Hippocampal formation (tissue), 2 donors: ENCODE measurements at places on chromosomes 16 and 17.

- no peak for DNase-seq
These were observed 16.7 kb downstream of the CA5A start for GRCh38 chr16:87919681-87919994.

GRCh38 chr17:50130559-50131305 lies 772 bp upstream of the SAMD14 start:
- DNase-seq, result no peak

DNA sequence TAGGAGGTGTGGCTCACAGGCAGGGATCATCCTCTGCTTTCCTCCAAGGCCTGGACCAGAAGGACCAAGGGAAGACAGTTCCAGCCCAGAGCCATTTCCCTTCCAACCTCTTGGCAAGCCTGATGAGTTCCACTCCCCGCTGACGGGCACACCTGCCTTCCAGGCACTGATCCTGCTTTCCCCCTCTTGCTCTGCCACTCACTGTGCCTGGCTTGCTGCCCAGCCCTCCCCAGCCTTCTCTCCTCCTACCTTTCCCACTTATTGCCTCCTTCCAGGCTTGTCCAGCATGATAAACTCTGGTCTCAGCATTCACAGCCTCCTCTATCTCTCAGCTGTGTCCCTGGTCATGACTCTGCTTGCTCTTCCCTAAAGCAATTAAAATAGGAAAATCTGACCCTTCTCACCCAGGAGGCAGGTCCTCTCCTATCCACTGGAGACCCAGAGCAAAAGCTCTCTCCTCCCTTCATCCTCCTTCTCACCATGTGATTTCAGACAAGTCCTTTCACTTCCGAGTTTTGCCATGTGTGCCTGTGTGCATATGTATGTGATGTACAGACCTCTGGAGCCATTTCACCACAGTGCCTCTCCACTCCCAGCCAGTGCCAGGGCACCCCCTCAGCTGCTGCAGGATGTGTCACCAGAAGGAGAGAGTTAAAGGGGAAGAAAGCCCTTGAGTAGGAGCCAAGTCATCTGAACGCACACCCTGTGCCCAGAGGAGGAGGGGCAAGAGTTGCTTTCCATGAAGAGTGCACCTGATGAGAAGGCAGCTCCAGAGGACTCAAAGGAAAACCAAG lies 13.4 kb upstream of the TMEM170A start:
- DNase-seq, result no peak

- no peak for DNase-seq
These were observed 61.7 kb upstream of the LGALS9 start for GRCh38 chr17:27569257-27569722.

GRCh38 chr16:84062734-84063640 lies 20.4 kb upstream of the SLC38A8 start:
- DNase-seq, result no peak

DNA sequence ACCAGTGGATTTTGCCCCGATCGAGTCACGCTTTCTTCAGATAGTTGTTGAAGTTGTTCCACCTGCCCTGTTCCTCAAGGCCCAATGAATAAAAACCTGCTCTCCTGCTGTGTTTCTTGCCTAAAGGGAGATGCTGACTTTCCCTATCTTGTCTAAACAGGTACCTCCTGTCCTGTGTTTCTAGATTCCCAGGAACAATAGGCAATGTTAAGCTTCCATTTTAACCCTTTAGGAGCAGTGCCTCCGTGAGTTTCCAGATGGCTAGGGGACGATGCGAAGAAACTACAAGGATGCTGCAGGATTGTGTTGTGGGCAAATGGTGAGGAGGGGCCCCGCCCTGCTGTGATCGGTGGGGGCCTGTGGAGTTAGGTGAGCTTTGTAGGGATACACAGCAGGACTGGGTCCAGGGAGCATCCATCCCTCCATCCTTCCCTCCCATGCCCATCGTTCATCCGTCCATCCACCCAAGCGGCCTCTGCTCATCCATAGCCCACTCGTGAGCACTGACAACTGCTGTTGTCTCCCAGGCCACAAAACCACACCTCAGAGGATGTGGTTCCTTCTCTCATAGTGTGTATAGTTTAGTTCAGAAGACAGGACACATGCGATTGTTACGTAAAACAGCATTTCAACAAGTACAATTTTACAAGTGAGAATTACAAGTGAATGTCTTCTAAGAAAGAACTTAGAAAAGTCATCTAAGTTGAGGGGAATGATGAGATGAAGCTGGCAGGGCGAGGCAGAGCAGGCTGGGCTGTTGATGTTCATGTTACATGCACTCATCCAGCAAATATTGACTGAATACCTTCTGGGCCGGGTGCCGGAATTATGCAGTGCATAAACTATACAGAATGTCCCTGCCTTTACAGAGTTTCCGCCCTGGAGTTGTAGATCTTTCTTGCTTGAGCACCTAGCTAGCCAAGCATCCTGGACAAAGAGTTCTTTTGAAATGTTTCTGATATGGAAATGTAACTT lies 5.2 kb downstream of the ARSG start:
- no peak for DNase-seq

- no peak for DNase-seq
These were observed 715.0 kb upstream of the CDH8 start for GRCh38 chr16:62751218-62751617.

GRCh38 chr16:23836078-23836403 lies 258 bp downstream of the PRKCB start:
- DNase-seq, result no peak

DNA sequence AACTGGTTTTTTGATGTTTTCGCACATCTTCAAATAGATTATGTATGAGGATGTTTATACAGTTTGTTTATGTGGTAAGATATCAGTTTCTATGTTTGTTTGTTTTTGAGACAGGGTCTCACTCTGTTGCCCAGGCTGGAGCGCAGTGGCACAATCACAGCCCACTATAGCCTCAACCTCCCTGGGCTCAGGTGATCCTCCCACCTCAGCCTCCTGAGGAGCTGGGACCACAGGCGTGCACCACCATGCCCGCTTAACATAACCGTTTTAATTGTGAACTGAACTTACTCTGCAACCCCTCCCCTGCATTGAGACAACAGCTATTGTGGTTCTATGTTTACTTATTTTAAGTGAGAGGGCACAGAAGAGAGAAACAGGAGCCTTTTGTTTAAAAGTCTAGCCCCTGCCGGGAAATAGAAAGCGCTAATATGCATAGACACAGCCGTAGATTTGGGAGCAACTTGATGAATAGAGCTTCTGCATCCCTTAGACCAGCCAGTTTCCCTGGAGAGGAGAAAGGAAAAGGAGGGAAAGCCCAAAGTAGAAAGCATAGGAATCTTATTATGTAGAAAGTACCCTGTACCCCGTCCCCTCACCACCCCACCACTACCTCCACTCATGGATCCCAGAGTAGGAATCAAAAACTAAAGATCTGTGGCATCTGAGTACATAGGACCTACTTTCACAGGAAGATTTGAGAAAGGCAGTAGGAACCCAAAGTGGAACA lies 19.6 kb upstream of the APPBP2 start:
- DNase-seq, result no peak

DNA sequence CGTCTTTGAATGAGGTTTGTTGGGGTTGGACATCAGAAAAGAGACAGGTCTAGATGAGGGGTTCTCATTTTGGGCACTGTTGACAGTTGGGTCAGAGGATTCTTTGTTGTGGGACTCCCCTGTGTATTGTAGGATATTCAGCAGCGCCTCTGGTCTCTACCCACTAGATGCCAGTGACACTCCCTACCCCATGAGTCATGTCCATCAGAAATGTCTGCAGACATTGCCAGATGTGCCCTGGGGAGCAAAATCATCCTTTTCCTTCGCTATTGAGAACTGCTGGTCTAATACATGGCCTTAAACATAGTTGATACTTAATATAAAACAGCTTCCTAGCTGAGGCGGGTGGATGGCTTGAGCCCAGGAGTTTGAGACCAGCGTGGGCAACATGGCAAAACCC lies 3.1 kb downstream of the ABAT start:
- no peak for DNase-seq

- DNase-seq, result no peak
These were observed 34.8 kb downstream of the CPNE2 start for GRCh38 chr16:57127037-57127763.

GRCh38 chr16:85860413-85861094 lies 38.4 kb upstream of the IRF8 start:
- DNase-seq, result no peak

- DNase-seq, result no peak
These were observed 217.0 kb upstream of the CIBAR2 start for GRCh38 chr16:85329059-85329812.

DNA sequence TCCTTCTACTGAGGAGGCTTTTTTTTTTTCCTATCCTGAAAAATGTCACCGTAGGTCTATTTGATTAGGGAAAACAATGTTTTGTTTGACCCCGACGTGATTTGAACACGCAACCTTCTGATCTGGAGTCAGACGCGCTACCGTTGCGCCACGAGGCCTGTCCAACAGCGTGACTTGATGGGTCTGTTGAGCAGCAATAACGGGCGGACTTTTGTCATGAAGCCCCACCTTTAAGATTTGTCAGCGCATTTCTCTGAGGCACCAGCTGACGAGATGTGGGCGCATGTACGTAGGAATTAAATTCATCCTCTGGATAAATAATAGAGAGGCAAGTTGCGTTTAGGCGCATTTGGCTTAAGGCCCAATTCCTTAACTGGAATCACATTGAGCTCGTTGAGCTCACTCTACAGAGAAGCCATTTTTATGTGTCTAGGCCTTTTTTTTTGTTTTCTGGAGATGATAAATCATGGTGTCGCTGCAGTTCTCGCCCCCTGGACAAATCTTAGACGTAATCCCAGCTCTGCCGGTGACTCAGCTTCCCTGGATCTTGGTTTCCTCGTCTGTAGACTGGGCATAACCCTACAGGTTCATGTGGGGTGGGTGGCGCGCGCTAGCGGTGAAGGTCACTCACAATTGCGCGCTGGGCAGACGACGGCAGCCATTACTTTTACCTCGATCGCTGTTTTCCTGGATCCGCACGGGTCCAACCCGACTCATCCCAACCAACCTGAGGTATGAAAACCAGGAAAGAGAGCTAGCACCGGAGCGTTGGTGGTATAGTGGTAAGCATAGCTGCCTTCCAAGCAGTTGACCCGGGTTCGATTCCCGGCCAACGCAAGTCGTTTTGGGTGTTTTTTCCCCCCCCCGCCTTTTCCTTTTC lies 10.6 kb upstream of the AURKB start:
- DNase-seq, result peak; percentile 81

GRCh38 chr16:38941-39892 lies 14.2 kb downstream of the POLR3K start:
- no peak for DNase-seq

DNA sequence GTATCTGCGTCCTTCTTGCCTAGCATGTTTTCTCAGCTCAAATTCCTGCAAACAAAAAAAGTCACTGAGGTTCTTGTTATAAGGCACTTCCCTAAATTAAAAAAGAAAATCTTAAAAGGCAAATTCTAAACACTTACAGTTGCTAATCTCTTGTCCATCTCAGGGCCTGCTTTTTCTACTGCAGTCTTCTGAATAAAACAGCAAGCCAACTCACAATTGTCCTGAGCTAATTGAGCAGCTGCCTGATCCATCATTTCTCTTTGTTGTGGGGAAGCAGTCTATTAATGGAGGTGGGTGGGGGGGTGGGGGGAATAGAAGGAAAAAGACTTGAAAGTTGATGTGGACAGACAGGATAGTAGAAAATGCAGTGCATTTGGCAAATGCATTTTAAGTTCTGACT lies 27.0 kb downstream of the SETD6 start:
- no peak for DNase-seq

- DNase-seq, result no peak
These were observed 452.1 kb downstream of the WWOX start for GRCh38 chr16:78551487-78552085.
